ENCODE measurements at places on chromosomes 16 and 17.

- DNase-seq: no peak
Observed at GRCh38 chr16:72666267-72666666, 381.7 kb downstream of the ZFHX3 start.

GRCh38 chr17:64123114-64123513 is 6.8 kb downstream of the ERN1 start:
- DNase-seq: no peak

DNA sequence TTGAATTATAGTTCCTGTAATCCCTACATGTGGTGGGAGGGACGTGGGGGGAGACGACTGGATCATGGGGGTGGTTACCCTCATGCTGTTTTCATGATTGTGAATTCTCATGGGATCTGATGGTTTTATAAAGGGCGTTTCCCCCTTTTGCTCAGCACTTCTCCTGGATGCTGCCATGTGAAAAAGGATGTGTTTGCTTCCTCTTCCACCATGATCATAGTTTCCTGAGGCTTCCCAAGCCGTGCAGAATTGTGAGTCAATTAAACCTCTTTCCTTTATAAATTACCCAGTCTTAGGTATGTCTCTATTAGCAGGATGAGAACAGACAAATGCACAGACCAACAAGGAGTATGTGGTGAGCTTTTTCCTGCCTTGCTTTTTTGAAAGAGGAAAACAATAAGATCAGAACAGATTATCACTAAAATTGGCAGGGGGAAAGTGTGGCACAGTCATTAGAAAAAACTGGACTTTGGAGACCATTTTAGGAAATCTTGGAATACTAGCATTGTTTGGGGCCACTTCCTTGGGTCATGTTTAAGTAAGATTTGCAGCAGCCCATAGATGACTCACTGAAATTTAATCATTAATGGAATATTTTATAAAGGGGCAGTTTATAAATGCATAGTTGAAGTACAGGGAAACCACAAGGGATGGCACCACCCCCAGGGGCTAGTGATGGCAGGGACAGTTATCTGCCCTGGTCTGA is 352.8 kb downstream of the CDH13 start:
- DNase-seq: no peak

- no peak for DNase-seq
Observed at GRCh38 chr16:50814541-50814940, 72.7 kb downstream of the CYLD start.

DNA sequence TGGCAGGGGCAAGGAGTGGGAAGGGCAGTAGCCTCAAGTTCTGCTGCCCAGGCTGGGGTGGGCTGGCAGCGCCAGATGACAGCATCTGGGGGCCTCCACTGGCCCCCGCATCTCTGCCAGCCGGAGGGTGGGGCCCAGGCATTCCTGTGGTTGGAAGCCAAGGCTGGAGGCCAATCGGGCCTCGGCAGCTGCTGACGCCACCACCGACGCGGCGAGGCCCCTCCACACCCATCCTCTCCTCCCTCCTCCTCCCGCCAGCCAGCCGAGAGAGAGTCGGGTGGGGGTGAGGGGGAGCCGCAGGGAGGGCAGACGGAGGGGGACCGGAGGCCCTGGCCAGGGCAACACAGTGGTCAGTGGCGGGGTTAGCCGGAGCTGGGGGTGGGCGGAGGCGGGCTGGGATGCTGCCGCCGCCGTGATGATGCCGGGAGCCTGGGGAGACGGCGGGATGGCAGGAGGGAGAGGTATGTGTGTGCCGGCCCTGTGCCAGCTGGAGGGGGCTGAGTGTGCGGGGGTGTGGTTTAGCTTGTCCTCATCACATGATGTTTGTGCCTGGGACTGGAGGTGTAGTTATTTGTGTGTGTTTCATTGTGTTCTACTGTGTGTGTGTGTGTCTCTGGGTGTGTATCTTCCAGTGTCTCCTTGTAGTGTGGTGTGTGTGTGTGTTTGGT is 36.6 kb downstream of the ARHGAP23 start:
- DNase-seq: peak; percentile 94

DNA sequence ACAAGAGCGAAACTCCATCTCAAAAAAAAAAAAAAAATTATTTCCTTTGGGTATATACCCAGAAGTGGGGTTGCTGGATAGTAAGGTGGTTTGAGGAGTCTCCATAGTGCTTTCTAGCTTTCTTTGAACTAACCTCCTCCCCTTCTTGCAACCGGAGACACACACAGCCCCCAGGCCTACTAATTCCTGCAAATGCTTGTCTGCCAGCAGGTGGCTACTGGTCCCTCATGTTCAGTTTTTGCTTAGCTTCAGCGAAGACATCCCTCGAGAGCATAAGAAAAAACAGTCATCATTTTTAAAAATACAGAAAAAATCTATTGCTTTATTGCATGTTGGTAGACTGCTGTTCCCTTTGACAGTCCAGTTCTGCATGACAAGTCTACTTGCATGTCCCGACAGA is 439.0 kb downstream of the UTP18 start:
- no peak for DNase-seq

DNA sequence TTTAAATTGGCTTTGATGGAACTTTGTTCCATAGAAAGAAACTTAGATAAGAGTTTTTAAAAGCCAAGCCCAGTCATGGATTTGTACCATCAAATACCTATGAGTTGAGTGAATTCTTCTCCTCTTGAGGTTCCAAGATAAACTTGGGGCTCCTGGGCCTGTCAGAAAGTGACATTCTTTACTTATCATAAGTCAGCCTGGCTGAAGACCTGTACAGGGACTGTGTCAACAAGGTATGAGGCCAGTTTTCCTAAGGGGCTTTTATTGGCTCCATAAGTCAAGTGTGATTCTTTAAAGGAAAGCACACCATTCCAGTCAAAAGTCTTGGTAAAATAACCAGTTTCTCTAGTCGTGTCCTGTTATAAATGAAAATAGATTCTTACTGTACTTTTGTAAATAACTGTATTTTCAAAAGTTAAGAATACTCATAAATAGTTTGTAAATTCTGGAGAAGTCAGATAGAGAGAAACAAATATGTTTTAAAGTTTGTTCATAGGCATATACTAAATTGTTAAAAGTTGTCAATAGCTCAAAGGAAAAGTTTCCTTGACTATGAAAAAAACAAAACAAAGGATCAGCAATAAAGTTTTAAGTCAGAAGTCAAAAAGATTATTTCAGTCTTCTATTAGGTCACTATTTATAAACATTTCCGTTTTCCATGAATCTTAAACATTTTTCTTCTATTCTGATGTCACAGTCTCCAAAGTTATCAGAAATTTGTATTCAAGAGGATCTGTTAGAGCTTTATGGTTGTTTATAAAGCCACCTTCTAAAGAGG is 22.5 kb upstream of the MYO1D start:
- DNase-seq: no peak

DNA sequence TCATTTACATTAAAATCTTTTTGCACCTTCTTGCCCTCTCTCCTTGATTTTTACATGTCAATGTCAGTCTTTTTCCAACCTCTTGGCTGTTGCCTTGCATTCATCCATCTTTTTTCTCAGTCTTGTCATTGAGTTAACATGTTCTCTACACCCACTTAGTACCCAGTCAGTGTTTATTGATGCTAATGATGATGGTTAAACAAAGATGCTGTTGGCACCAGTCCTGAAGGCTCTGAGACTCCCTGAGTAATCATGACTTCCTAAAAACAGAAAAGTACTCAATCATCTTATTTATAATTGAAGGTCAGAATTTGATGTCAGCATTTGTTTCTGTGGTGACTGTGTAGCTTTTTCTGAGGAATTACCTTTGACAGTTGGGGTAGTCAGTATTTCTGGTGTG is 104.5 kb downstream of the NLK start:
- DNase-seq: no peak

GRCh38 chr16:5820472-5820871 is 722.9 kb upstream of the EEF2KMT start:
- DNase-seq: no peak

DNA sequence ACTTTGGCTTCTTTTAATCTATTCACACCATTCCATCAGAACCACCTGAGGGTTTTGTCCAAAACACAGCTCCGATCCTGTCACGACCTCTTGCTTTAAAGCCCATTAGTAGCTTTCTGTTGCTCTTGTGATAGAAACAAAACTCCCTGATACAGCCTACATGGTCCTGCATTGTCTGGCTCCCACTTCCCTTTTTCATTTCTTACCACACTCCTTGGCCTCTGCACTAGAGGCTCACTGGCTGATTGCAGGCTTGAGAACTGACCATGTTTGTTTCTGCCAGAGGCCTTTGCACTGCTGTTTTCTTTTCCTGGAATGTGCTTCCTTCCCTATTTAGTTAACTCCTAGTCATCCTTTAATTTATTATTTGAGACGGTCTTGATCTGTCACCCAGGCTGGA is 23.7 kb downstream of the IST1 start:
- no peak for DNase-seq

GRCh38 chr17:3415610-3416009 is 4.4 kb downstream of the OR3A3 start:
- no peak for DNase-seq

GRCh38 chr16:87855852-87856715 is 13.2 kb downstream of the SLC7A5 start:
- DNase-seq: peak; percentile 84

GRCh38 chr17:38415250-38416194 is 12.7 kb upstream of the ARHGAP23 start:
- peak; percentile 45 for DNase-seq

DNA sequence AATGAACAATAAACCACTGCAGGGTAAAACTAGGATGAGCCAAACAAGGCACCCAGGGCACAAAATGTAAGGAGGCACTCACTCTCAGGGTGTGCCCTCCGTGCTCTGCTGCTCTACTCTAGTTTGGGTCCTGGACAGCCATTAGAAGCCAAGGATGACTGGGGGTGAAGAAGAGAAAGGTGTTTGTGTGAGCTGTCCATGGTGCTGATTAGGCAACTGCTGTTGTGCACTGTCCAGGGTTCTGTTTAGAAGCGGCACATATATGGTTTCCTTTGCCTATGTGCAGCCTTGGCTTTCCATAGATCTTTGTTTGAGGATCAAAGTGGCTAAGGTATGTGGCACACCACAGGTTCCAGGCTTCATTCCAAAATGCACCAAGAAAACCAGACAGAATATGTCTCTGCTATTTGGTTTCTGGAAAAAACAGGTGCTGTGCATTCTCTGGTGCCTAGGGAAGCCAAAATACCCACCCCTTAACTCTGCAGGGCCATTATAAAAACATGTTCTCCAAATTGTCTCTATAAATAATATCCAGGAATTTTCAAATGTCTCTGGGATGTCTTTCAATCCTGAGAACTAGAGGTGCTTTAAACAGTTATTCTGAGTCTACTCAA is 123.5 kb downstream of the CBLN1 start:
- peak; percentile 8 for DNase-seq

GRCh38 chr16:57179215-57179828 is 6.5 kb downstream of the PSME3IP1 start:
- DNase-seq: no peak

- peak; percentile 52 for DNase-seq
Observed at GRCh38 chr16:1311738-1312466, 2.5 kb downstream of the UBE2I start.

GRCh38 chr17:36132421-36132831 is 28.8 kb downstream of the CCL4 start:
- DNase-seq: no peak

- peak; percentile 91 for DNase-seq
Observed at GRCh38 chr16:15427648-15428239, 6.6 kb upstream of the BMERB1 start.

DNA sequence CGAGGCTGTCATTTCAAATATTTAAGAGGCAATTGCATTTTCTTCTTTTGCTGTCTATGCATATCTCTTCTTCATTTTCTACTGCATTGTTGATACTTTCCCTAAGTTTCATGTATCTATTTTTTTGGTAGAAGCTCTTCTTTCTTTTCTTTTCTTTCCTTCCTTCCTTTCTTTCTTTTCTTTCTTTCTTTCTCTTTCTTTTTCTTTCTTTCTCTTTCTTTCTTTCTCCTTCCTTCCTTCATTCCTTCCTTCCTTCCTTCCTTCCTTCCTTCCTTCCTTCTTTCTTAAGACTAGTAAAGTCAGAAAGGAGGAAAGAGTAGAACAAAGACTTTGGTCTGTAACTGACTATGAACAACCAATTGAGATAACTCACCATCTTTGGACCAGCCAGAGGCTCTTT is 33.9 kb downstream of the MRC2 start:
- DNase-seq: no peak

GRCh38 chr17:79027925-79028491 is 4.0 kb downstream of the C1QTNF1 start:
- DNase-seq: no peak

GRCh38 chr17:14747603-14747950 is 446.7 kb downstream of the HS3ST3B1 start:
- DNase-seq: no peak

- DNase-seq: no peak
Observed at GRCh38 chr17:2412561-2413021, 11.7 kb upstream of the MNT start.

DNA sequence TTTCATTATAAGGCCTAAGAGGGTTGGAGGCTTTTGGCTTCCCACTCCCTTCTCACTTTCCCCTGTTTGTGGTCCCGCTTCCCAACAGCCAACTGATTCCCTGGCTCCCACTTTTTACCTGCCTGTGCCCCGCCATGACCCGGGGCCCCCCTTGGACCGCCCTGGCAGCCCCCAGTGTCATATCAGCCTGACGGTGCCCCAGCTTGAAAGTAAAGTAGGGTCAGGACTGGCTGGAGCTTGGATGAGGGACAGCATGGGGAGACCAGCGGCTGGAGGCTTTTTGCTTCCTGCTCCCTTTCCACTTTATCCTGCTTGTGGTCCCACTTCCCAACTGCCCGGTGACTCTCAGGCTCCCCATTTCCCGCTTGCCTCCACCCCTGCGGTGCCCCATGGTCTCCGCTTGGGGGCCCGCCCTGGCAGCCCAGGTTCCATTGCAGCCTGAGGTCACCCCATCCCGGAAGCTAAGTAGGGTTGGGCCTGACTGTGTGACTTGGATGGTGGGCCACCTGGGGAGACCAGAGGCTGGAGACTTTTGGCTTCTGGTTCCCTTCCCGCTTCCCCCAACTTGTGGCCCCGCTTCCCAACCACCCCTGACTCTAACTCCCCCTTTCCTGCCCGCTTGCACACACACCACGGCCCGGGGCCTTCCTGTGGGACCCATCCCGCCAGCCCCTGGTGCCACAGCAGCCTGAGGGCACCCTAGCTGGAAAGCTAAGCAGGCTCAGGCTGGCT is 2274.7 kb downstream of the TP53TG3F start:
- no peak for DNase-seq

DNA sequence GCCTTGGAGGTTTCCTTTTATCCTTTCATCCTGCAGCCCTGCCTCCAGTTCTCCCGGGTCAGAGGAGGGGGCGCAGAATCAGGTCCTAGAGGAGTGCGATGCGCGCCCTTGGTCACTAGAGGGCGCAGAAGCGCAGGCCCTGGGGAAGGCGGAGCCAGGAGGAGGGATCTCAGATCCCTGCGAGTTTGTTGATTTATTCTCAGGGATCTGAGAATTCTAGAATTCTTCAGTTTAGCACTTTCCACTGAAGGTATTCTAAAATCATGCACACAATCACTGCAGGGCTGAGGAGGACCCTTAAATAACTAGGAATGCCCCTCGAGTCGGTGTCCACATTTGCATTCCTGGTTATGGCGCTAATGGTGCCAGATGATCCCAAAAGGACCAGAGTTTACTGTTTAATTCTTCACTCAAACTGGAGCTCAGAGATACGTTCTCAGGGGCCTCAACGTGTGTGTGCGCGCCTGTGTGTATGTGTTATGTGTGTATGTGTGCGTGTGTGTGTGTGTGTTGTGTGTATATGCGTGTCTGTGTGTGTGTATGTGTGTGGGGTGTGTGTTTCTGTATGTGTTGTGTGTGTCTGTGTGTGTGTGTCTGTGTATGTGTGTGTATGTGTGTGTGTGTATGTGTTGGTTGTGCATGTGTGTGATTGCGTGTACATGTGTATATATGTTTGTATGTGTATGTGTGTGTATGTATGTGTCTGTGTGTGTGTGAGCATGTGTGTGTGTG is 6.9 kb upstream of the ELAC2 start:
- DNase-seq: peak; percentile 41

GRCh38 chr16:70730944-70731343 is 45.1 kb upstream of the MTSS2 start:
- DNase-seq: no peak

Data from iris pigment epithelial cell (primary cell).